ENCODE measurements at places on chromosomes 7 and 10.

GRCh38 chr10:76206797-76207352, 775.5 kb downstream of the LRMDA start:
- no peak for DNase-seq

DNA sequence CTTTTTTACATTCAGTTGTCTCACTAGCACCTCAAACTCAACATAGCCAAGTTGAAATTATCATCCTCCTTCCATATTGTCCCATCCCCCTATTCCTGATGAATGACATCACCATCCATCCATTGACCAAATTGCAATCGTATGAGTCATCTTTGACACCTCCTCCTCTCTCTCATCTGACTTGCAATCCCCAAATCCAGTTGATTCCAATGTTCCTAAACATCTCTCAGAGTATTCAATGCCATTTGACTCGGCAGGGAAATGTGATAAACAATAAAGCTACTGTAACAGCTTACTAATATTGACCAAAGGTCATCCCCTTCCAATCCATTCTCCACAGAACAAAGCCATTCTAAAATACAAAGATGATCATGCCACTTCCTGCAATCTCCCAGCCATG, 1047.8 kb downstream of the NRG3 start:
- DNase-seq = no peak

- no peak for DNase-seq
Observed at GRCh38 chr10:131149111-131149510, 162.4 kb downstream of the TCERG1L start.

GRCh38 chr10:42149722-42150427, 488.5 kb downstream of the ZNF33B start:
- DNase-seq = no peak

GRCh38 chr7:17289074-17289645, 9.3 kb upstream of the AHR start:
- peak; percentile 46 for DNase-seq

DNA sequence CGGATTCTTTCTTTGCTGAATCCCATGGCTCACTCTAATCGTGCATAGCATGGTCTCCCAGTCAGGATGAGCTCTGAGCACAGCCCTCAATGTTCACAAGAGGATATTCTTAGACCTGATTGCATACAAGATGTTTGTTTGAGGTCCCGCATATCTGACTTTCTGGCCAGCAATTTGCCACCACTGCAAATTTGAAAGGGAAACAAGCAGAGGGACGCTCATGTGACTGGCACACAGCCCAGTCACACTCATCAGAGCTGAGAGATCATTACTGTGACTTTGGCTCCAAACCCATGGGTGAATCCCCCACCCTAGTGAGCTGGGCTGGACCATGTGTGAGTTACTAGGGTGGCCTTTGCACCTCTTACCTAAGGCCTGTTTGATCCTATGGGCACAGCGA, 9.9 kb downstream of the TAS2R41 start:
- DNase-seq = peak; percentile 71

GRCh38 chr7:37481722-37482288, 33.1 kb upstream of the ELMO1 start:
- DNase-seq = no peak

DNA sequence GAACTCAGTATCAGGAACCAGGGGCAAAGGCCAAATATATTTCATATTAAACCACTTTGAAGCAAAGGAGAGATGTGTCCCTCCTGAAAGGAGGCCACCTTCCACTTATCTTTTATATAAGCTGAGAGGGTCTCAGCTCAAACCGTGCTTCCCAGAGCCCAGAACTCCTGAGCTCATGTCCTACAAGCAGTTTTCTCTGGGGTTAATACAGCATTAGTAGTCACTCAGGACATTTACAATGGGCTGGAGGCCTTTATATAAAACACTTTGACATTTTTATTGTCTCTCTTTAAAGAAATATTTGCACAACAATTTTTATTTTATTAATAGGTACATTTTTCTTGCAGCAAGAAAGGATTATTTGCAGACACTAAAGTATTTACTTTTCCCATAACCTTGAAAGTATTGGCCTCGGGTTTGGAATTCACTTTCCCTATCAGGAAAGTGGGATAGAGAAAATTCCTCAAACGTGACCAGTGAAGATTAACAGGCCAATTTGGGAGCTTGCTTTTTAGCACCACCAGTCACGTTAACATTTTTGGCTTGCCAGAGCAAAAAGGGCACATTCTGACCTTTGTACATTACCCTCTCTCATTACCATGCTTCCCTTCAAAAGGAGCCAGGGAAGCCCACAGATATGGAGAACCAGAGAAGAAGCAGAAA, 464.9 kb upstream of the NRP1 start:
- no peak for DNase-seq

DNA sequence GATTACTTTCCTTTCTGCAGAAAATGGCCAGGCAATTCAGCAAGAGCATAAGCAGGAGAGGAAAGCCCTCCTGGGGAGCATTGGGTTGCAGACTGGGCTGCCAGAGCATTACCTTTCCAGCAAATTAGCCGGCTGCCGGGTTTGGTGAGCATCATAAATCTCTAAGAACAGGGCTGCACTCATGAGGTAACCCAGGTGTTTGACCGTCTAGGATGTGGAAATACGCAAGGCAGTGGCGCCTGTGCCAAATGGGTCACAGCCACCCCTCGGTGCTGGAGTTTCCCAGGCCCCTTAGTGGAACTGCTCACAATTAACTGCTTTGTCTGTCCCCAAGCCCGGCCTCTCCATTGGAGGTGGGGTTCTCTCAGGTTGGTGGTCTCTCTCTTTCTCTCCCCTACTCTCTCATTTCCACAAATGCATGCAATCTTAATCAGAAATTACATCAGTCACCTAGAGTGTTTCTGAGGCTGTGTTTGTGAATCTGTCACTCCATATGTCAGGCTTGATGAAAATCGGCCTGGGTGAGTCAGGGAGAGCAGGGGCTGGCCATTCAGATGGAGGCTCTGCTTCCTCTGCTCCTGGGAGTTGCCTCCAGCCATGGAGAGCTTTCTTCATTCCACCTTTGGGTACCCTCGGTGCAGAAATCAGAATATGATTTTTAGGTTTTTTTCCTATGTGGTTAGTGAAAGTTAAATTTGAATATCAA, 26.7 kb downstream of the PTN start:
- DNase-seq = no peak

GRCh38 chr7:76216381-76217082, 14.8 kb downstream of the SRRM3 start:
- DNase-seq = no peak

DNA sequence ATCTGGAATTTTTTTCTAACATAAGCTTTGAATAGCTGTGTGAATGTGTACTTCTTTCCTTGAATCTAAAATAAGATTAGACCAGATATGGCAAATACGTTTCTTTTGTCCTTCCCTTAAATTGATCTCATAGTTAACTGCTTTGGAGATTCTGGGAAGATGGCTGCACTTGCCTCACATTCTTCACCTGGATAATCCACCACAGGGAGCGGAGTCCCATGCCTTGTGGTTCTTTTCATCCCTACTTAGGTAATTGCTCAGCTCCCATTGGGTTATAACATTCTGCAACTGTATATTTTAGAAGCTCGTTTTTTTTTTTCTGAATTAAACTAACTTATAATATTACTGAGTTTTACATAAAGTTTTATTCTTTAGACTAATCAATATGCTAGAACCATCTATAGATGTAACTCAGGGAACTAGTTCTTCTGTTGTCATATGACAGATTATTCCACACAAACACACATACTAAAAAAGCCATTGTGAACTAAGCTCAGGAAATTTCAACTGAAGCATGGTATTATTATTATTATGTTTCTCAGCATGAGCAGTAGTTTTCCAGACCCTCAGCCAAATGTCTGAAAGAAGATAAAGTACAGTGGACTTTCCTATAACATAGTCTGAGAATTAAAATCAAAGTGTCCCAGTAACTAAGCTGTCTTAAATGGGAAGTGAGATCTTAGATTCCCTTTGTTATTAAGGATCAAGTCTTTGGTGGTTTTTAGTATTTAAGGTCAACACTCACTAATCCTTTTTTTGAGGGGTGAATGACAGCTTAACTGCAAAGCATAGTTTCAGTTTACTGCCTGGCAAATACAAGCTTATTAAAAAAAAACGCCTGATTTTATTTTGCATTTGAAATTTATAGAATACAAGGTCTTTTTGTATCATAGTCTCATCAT, 182.3 kb downstream of the PPP1R9A start:
- DNase-seq = no peak

DNA sequence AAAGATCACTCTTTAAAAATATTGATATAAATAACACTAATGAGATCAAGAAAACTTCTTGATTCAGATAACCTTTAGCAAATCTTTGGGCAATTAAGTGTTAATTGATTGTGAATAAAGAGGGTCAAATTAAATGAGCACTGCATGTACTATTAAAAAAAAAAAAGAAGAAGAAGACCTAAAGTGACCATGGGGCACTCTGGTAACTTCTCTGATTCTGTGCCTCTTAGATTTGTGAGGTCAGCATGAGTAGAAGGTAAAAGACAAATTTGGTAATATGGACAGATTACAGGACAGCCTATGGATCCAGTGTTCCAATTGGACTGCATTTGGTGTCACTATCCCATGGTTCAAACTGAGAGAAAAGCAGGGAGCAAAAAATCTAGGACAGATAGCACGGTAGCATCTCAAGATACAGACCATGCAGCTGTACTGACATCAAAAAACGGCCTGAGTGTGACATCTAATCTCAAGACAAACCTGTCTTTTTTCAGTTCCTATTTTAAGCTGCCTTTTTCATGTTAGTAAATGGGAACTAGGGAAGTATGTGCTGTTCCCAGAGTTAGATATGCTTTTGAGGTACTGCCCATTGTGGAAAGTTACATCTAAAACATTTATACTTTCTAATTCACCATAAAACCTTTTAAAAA, 128.0 kb downstream of the KCND2 start:
- no peak for DNase-seq

GRCh38 chr10:94407668-94408067, 5.3 kb downstream of the TBC1D12 start:
- DNase-seq = no peak

GRCh38 chr7:8627325-8627724, 193.9 kb downstream of the NXPH1 start:
- no peak for DNase-seq

GRCh38 chr10:71218651-71219050, 6.3 kb downstream of the UNC5B start:
- DNase-seq = no peak

- DNase-seq = no peak
Observed at GRCh38 chr7:109049366-109049765, 479.7 kb downstream of the DNAJB9 start.

GRCh38 chr10:91864099-91864498, 45.2 kb downstream of the FGFBP3 start:
- DNase-seq = no peak

DNA sequence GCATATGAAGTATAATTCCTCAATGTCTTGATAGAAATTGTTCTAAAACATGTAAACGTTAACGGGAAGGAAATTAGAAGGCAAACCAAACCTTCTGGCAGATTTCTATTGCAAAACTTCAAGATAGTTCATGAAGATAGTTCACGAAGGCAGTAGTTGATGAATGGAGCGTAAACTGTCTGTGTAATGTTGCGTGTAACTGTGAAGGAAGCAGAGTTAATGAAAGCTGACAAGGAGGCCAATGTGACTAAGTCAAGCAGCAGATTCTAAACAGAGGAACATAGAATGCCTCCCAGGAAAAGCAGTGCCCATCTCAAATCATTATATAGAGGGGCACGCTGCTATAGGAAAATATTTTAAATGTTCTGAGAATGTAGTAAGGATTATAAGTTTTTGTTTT, 659.7 kb upstream of the IGFBP3 start:
- DNase-seq = no peak

GRCh38 chr10:43970018-43970698, 321.5 kb upstream of the ZNF32 start:
- DNase-seq = no peak

Data from fibroblast of gingiva (primary cell).